ENCODE measurements at places on chromosomes 1 and 21.

- no peak for DNase-seq
Measured at GRCh38 chr1:236289492-236290131, 7.9 kb upstream of the ERO1B start.

DNA sequence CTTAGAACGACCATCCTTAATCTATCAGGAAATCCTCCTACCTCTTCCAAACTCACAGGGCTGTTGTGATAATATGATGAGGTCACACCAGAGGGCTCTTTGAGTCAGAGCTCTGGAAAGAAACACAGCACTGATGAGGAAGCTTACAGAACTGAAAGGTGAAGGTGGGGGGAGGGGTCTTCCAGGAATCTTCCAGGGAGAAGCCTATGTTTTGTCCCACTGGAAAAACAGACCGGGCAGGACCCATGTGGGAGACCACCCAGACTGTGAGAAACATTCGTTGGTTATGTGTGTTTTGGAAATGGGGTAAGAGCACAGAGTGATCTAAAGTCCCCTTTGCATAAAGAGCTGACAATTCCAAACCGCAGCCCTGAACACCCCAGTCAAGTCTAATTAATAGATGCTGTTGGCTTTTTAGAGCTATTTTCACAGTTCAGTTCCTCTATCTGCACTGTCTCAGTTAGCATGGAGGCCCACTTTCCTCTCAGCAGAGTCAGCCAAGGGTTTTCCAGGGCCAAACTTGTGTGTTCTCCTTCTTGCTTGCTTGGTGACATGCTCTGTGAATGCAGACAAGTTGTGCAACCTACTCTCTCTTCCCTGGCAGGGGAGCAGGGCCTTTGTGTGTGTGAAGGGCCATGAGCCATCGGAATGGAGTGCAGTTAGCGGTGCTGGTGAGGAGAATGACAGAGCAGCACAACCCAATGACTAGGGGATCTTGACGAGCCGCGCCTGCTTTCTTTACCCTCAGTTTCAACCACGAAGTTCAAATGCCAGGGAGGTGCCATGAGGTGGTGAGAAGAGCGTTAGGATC is 12.3 kb downstream of the PHLDA3 start:
- DNase-seq, result no peak

- DNase-seq, result peak; percentile 67
Measured at GRCh38 chr1:109498161-109498801, 4.4 kb downstream of the CYB561D1 start.

DNA sequence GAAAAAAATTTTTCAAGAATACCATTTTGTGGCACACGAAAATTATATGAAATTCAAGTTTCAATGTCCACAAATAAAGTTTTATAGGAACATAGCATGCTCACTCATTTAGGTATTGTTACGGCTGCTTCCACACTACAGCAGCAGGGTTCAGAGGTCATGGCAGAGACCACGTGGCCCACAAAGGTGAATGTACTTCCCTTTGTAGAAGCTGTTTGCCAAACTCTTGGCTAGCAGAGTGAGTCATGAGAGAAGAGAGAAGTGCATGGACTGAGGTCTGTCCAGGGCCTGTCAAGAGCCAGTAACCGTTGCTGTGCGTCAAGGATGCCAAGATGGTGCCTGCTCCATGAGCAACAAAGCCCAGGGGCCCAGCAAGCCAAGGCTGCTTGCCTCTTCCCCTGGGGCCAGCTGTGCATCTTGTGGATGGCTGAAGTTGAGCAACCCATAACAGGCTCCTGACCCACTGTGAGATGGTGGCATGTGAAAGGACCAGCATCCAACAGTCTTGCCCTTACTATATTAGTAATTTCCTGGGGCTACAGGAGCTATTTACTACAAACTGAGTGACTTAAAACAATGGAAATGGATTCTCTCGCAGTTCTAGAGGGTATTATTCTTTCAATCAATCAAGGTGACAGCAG is 64.8 kb upstream of the ATP5PO start:
- DNase-seq, result no peak

- DNase-seq, result no peak
Measured at GRCh38 chr1:3327936-3328590, 126.4 kb upstream of the ARHGEF16 start.

- no peak for DNase-seq
Measured at GRCh38 chr1:43344267-43344850, 6.7 kb downstream of the MPL start.

DNA sequence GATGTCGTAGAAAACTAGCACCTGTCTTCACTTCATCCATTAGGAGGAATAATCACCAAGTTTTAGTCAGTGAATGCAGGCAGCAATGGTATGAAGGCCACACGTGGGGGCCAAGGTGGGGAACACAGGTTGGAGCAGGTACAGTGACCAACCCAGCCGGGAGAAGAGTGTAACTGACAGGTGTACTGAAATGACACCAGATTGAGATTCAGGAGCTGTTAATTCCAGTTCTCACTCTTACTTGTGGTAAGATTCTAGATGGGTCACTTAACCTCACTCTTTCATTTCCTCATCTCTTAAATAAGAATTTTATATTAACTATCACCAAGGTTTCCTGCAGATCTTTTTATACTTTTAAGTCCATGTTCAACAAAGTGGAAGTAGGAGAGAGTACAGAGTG is 206.2 kb upstream of the PTBP2 start:
- no peak for DNase-seq

DNA sequence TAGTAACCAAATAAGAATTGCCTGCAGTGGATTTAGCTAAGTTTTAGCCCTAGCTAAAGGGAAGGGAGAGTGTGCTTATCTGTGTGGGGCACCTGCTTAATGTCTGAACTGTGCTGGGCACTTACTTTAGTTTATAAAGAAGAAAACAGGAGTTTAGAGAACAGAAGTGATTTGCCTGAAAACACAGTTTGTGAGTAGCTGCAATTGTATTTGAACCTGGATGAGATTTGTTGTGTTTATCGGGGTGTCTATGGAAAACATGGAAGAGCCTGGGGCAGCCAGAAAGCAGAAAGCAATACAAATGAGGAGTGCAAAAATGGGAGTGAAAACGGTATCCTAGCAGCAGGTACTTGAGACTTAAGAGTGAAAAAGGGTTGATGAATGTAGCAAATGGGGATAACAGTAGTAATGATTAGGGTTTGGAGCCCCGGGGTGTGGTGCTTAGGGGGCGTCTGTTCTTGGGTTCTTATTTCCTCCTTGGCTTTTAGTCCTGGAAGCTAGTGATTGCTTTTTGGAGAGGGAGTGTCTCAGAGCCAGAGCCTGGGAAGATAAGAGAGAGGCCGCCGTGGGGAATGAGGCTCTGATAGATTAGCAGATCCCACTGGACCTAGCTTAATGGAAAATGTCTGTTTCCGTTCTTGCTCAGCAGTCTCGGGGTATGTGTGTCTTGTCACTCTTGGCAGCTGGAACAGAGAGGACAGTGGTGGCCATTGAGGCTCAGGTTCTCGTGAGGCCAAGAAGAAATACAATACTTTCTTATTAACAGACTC is 5.6 kb downstream of the PRCC start:
- DNase-seq, result no peak

DNA sequence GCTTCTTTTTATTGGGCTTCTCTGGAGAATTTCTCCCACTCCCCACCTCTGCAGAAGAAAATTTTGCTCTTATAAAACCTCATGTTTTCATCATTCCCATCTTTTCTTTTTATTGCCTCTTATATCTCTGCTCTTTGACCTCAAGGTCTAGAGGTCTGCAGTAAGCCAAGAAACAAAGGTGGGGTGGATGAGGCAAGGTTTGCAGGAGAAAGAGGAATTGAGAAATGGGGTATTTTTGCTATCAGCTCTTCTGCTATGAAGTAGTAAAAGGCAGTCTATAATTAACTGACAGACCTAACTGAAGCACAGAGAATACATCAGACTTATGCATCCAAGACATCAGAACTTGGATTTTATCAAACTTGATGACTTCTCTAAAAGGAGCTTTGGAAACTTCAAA is 22.9 kb downstream of the SYT11 start:
- no peak for DNase-seq

GRCh38 chr1:24720152-24720551 is 25.1 kb upstream of the CLIC4 start:
- no peak for DNase-seq

DNA sequence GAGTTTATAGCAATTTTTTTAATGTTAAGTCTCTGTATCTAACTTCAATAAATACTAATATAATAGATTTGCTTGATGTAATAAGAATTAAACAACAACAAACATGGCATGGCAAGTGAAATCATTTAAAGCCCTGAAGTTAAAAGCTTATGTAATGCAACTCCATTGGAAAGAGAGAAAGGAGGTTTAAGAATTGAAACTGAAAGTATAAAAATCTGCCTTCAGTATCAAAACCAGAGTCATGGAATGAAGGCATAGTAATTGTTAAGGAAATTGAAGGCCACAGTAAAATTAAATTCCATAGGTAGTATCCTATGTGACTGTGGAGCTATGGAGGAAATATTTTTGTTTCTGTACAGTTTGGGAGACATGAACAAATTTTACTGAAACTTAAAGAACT is 55.1 kb downstream of the PRDX6 start:
- no peak for DNase-seq
